ENCODE measurements at places on chromosomes 1 and 21.

- no peak for DNase-seq
These were observed 600.7 kb upstream of the USP24 start for GRCh38 chr1:55815745-55816455.

GRCh38 chr1:225746361-225747179 lies 31.1 kb upstream of the SRP9 start:
- peak; percentile 88 for DNase-seq

DNA sequence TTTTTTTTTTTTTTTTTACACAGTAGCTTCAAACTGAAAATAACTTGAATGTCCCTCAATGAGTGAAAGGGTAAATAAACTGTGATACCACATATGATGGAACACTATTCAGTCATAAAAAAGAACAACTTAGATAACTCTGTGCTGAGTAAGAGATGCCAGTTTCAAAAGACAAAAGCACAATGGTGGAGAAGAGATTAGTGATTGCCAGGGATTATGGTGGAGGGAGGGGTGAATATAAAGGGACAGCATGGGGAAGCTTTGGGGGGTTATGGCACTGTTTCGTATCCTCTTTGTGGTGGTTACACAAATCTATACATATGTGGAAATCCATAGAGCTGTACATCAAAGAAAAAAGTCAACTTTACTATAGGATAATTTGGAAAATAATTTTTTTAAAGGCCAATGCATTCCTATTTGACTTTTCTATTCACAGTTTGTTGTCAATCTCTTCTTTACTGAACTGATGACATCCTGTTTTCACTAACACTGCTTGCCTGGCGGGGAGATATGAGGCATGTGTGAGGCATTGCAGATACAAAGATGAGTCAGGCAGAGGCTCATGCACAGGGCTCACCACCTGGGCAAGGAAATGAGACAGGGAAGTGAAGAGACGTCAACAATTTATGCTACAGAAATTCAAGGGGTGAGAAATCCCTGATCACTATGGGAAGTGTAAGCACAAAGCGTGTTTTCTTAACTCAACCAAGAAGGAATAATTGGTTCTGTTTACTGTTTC lies 302.7 kb downstream of the DUSP10 start:
- DNase-seq = no peak

- peak; percentile 21 for DNase-seq
These were observed 210.1 kb upstream of the C1orf87 start for GRCh38 chr1:60283690-60284089.

Data from right hindlimb (tissue), 1 donor.